Nucleus accumbens (tissue), 56 donors: ENCODE measurements at places on chromosomes 7 and 10.
A peak's percentile ranks its signal among the peaks of the same experiment; 100 is the strongest.

GRCh38 chr7:81478664-81479063 is 291.2 kb downstream of the HGF start:
- no peak for DNase-seq

GRCh38 chr7:101618207-101618839 is 10.8 kb downstream of the MYL10 start:
- no peak for DNase-seq

- DNase-seq, result no peak
Observed at GRCh38 chr7:101891936-101892640, 74.7 kb downstream of the CUX1 start.

DNA sequence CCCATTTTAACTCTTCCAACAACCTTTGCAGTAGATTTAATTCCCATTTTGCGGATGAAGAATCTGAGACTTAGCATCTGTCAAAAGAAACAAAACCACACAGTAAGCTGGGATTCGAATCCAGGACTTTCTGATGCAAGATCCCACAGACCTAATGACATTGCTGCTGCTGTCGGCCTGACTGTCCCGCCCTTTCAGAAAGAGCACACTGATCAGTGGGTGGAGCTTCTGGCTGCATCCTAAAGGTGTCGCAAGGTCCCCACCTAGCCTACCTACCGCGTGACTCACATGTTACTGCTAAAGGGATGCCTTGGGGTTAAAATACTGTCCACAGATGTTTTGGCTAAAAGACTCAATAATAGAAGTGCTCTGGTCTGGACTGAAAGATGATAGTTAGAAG is 134.7 kb downstream of the EMX2 start:
- DNase-seq, result no peak

DNA sequence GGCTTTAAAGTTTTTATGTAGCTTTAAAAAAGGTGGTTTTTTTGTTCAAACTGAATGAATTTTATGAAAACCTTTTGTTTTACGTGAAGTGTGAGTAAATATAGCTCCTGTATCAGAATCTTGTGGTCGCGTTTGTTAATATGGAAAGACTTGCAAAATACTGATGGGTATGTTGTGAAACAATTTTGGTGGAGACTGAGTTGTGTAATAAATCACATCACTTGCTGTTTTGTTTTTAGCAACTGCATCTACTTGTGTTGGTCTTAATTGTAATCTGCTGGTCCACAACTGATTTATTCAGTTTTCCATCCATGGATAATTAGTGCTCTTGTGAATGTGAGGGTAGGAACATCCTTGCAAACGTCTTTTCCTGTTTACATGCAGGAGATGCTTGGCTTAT is 10.5 kb downstream of the PLXDC2 start:
- DNase-seq, result no peak

DNA sequence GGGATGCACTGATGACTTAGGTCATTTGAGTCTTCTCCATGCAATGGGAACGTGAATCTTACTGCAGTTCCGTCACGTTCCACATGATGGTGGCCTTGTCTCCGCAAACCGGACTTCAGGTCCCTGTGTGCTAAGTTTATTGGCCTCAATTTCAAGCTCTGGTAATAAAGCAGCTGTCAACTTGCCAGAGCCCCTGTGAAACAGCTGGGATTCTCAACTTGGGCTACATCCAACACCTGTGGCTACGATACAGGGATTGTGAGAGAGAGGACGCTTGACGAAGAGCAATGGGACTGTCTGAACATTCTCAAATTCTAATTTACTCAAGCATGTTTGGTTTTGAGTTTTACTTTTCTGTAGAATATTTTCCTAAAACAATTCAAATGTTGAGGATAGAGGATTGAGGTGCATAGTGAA is 174.2 kb downstream of the PTN start:
- no peak for DNase-seq

- DNase-seq, result no peak
Observed at GRCh38 chr10:82161264-82161663, 286.3 kb downstream of the NRG3 start.

GRCh38 chr10:70481105-70481504 is 2.5 kb downstream of the PALD1 start:
- DNase-seq, result no peak

DNA sequence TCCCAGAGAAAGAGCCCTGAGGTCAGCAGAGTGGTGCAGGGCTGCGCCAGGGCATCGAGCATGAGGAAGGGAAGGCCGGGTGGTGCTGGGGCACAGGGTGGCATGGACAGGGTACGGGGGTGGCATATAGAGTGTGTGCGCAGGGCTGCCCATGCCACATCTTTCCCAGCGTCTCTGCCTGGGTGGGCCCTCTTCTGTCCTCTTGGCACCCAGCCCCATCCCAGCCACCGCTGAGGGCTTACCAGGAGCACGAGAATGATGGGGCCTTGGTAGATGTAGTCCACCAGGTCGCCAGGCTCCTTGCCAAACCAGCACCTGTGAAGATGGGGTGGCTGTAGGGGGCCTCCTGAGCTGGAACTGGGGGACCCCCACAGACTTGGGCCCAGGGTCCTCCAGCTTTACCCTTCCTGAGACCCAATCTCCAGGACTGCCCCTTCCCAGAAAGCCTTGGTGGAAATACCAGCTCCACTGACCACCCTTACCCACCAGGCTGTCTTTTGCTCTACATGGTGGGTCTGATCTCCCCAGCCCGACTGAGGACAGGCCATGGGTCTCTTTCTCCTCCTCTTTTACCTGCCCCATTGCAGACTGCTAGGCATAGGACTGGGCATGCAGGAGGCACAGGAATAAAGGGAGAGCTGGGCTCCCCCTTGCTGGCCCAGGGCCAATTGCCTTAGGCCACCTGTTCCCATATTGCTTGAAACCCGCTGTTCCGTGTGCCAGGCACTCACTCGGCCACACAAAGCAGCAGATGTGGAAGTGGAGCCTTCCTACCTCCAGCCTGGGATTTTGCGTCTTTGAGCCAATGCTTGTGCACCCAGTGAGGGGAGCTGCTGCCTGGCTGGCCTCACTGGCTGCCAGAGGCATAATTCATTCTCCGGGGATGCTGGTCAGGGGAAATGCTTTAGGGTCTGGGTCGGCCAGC is 21.7 kb downstream of the CRHR2 start:
- DNase-seq, result no peak

DNA sequence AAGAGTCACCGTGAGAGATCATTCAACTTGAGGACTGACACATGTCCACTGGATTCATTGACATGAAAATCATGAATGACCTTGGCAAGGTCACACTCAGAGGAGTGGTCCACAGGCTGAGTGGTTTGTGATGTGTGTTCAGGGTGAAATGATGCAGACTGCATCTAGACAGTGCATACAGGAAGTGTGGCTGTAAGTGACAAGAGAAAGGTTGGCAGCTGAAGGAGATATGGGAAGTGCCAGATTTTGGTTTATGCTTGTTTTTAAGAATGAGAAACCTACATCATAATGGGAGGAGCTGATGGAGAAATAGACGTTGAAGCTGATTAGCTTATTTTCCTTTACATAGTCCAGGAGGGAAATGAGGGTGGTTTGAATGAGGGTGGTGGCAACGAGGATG is 64.8 kb upstream of the VIPR2 start:
- DNase-seq, result no peak

DNA sequence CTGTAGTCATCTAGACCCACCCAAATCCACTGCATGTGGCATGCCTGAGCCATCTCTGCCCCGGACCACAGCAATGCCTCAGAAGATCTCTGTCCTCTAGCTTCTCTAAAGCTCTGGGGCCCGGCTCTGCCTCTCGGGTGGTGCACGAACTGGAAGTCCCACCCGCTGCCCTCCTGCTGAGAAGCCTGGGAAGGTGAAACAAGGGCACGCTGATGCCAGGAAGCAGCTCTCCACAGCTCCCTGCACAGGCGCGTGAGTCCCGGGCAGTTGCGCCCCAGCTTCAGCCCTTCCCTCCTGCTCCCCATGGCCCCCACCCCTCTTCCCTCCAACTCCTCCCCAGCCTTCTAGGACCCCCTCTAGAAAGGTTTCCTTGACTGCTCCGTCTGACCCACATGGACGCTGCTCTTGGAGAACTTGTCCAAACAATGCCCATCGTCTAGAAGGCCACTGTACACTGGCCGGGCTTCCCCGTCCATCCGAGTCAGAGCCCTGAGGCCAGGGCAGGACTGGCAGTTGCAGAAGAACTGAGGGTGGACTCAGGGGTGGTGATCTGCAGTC is 12.8 kb downstream of the KCNH2 start:
- no peak for DNase-seq

- DNase-seq, result peak; percentile 58
Observed at GRCh38 chr10:101041252-101041761, 10.3 kb downstream of the SFXN3 start.

DNA sequence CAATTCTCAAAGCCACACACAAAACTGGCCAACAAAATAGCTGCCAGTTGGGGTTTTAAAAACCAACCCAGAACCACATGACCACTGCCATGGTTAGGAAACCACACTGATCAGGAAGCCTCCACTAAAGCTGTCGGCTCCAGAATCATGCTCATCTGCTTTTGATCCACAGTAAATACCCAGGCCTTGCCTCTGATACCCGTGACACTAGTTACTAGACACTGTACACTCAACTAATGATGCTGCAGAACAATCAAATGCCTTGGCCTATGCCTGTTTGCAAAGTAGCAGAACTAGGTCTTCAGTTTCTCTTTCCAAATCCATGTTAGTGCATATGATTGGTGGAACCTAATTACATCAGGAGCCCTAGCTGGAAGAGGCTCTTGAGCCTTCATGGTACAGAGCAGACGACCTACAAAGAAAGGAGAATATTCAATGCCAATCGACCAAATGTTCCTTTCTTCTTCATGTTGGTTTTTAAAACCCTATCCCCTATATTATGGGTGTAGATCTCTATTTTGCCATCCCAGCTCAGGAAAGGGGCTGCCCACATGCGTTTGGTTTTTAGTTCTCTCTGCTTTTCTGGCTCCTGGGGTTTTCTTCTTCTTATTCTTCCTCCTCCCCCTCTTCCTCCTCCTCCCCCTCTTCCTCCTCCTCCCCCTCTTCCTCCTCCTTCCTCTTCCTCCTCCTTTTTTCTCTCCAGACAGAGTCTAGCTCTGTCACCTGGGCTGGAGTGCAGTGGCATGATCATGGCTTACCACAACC is 76.6 kb downstream of the CNNM2 start:
- DNase-seq, result no peak

DNA sequence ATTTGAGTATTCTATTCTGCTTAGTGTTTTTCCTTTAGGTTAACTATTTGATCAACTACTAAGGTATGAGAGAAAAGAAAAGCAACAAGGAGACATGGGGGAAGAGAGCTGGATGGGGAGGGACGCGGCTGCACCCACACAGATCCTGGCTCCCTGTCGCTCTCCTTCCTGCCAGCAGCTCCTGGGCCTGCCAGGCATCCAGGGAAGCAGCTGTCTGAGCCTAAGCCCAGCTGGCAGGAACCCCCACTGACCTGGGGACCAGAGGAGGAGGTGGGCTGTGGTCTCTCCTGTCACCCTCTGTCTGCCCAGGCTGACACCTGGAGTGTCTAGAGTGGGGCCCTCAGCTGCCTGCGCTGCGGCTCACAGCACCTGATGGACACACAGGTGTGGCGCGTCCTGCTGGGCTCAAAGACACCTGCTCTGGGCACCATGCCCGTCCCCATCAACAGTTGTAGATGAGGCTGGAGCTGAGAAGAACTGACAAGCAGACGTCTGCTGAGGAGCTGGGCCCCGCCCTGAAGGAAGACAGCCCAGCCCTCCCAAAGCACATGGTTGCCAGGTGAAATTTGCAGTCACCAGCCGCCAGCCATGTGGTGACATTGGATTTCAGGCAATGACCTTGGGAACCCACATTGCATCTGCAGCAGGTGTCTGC is 207.9 kb downstream of the PLXNA4 start:
- no peak for DNase-seq

DNA sequence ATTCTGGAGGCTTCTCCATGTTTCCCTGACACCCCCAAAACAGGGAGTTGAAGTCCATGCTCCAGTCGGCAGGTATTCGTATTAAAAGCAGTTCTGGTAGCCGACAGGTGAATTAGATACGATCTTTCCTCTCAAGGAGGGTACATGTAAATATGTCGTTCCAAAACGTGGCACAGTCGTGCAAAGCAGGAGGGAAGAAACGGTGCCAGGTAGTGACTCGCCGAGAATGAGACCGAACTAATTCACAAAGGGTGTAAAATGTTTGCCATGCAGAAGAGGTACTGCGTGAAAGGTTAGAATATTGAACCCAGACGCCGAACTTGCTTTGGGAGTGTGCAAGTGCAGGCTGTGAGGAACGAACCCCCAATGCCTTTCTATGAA is 483 bp downstream of the EDRF1 start:
- no peak for DNase-seq

- no peak for DNase-seq
Observed at GRCh38 chr10:70917226-70917625, 28.9 kb upstream of the PCBD1 start.

DNA sequence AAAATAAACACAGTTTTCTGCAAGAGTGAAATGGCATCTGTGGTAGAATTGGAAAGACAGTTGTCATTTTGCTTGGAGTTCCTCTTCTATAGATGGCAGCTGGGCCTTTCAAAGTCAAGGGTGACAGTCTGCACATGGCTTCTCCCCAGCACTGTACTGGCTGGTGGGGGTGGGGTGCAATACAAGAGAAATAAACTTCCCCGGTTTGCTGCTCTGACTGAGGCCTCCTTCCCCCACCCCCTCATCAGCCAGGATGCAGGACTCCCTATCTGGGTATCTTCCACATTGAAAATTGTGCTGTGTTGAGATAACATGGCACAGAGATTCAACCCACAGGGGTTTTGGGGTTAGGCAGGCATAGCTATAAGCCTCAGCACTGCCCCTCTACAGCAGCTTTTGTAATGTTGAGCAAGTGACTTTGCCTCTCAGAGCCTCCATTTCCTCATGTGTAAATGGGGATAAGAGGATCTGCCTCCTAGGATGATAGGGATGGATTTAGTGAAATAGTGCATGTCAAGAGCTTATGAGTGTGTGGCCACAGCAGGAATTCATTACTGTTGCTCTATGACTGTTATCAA is 85.8 kb upstream of the WDR11 start:
- no peak for DNase-seq
